T-helper 17 cell (primary cell): ENCODE measurements at places on chromosomes 12 and 14. TPM values are rescaled to one million over a fixed set of nuclear protein-coding genes. Genes with fewer than 3 reads are reported as not detected.

- DNase-seq = peak; percentile 42
These were observed 1.4 kb upstream of the ARHGEF40 start for GRCh38 chr14:21068521-21069387.

- no peak for DNase-seq
These were observed 37.2 kb downstream of the RDH12 start for GRCh38 chr14:67738740-67739504.

DNA sequence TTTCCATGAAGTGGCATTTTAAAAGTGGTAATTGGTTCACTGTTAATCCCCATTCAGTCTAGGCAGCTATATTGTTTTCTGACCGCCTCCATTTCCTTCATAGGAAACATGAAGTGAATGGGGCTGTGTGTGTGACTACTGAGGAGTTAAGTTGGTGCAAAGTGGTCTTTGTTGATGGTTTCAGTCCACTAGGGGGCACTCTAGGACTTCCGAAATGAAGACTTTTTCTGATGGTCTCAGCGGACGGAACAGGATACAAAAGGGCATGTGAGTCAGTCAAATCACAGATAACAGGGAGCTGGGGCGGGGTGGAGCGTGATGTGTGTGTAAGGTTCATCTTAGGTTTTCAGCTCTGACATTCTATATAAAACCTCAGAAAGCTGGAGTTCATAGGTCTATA is 240.1 kb upstream of the OR4E1 start:
- peak; percentile 51 for DNase-seq

Gene HOXC11
- total RNA-seq = not detected

Gene CLEC4C
- total RNA-seq = not detected

DNA sequence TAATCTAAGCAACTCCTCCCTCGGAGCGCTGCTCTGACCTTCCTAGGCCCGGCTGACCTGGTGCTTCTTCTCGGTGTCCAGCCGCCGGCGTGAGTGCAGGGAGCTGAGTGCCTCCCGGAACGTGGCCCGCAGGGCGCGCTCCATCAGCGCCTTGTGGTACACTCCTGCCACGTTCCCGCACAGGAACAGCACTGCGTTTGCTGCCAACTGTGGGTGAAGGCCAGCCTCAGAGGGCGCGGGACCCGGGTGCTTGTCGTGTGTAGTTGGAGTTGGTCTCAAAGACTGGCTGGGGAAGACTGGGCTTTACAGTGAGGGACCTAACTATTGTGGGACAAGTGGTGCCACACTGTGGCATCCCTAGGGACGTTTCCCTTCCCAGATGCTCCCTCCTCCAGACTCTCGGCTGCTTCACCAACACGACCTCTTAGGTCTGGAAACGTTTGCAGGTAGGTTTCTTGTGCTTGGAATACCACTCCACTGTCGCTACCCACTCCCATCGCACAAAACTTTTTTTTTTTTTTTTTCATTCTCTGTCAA is 3.1 kb downstream of the ADCY4 start:
- no peak for DNase-seq

Gene NAP1L1
- 672 TPM for total RNA-seq

- DNase-seq = no peak
These were observed 329.6 kb downstream of the TMTC2 start for GRCh38 chr12:83016218-83016835.

Gene KRT79
- total RNA-seq = not detected

GRCh38 chr12:57165741-57166140 is 18.3 kb upstream of the LRP1-AS start:
- DNase-seq = no peak
